ENCODE measurements at places on chromosomes 4 and X.
A peak's percentile ranks its signal among the peaks of the same experiment; 100 is the strongest.

DNA sequence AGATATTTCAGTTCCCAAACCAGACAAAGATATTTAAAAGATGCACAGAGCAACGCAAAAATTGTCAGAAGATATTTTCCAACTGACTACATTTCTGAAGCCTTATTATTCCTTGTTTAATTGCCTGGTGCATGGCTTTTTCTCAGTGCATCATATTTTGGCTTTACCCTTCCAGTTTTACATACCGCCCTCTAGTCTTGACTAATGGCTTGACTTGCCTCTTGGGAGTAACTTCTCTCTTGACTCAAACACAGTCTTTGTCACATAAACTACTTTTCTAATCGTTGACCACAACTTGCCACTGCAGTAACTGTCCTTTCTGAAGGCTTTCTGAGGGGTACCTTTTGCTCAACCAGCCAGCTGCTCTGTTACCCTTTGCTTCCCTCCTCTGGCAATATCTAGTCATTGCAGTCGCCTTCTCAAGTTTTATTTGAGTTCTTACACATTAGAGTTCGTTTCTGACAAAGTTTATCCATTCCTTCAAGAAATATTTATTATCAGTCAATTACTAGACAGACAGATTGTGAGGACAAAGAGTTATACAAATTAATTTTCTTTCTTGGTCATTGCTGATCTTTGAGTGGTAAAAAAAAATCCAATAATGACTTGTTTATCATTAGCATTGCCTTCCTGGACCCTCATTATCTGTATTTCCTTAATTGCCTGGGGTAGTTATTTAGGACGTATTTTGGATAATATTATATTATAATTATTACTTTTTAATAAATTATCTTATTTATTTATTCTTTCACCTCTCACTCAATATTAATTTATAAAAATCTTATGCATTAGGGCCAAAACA is 506.9 kb upstream of the PCDH10 start:
- peak; percentile 13 for DNase-seq

DNA sequence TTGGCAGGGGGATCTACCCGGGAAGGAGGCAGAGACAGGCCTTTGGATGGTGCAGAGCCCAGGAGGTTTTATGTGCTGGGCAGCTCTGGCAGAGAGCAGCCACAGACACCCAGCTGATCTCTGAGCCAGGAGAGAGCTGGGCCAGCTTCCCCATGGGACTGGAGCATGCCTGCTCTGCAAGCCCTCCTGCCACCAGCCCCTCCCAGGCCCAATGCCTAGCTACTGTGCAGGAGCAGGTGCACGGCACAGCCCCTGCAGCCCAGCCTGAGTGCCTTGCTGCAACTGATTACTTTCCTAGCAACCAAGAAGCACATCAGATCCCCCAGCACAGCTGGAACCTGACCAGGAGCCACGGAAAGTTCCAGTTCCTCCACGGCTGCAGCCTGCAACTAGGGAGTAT is 57.8 kb upstream of the BEND2 start:
- no peak for DNase-seq

DNA sequence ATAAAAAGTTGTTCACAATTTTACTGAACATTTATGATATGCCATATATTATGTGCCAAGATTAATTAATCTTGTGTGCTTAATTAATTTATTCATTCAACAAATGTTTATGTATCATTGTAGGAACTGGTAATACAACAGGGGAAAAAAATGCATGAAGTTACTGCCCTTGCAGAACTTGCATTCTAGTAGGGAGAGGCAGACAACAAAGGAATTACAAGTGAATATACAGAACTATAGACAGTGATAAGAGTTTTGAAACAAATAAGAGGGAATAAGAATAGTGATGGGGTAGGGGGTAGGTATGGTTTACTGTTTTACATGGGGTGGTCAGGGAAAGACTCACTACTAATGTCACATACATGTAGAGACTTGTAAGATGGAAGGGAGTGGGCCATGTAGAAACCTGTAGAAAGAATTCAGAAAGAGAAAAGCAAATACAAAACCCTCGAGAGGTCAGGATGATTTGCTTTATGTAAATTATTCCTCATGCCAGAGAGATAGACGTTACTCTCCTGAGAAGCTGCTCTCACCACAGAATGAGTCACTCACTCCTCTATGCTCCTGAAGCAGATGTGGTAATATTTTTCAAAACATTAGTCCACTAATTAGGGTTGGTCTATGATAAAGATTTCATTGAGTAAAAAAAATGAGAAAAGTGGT is 855.0 kb upstream of the GRID2 start:
- DNase-seq = no peak

- no peak for DNase-seq
These were observed 27.4 kb downstream of the CCKAR start for GRCh38 chr4:26462874-26463273.

Data from NCI-H1436 treated with DMSO at 0.1 percent for 48 hours (cell line).